ENCODE measurements at places on chromosomes 6 and 20.

- DNase-seq: no peak
Observed at GRCh38 chr6:165092881-165093595, 216.4 kb downstream of the C6orf118 start.

DNA sequence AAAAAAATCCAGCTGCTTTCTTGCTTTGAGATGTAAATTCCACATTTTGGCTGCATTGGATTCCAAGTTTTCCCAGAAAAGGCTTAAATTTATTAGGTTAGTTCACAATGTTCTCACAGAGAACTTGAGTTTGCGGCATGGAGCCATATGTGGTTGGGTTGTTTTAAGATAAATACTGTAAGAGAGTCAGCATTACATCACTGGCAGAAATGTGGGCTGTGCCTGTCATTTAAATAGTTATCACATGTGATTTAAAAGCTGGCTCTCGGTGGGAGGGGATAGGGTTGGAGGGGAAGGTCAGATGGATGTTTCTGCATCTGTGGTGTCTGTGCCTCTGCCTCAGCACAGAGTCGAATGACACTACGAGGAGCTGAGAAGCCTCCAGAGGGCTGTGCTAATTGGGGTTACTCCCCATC is 73.8 kb upstream of the SCP2D1 start:
- DNase-seq: no peak

GRCh38 chr20:58511364-58511763 is 3.8 kb downstream of the APCDD1L start:
- no peak for DNase-seq

GRCh38 chr6:129485746-129486145 is 224.2 kb downstream of the ARHGAP18 start:
- no peak for DNase-seq

GRCh38 chr20:42093542-42094440 is 475.6 kb upstream of the CHD6 start:
- DNase-seq: no peak

GRCh38 chr20:37823296-37823980 is 79.5 kb upstream of the VSTM2L start:
- peak; percentile 32 for DNase-seq

GRCh38 chr6:142048593-142048980 is 84.1 kb upstream of the GJE1 start:
- no peak for DNase-seq

DNA sequence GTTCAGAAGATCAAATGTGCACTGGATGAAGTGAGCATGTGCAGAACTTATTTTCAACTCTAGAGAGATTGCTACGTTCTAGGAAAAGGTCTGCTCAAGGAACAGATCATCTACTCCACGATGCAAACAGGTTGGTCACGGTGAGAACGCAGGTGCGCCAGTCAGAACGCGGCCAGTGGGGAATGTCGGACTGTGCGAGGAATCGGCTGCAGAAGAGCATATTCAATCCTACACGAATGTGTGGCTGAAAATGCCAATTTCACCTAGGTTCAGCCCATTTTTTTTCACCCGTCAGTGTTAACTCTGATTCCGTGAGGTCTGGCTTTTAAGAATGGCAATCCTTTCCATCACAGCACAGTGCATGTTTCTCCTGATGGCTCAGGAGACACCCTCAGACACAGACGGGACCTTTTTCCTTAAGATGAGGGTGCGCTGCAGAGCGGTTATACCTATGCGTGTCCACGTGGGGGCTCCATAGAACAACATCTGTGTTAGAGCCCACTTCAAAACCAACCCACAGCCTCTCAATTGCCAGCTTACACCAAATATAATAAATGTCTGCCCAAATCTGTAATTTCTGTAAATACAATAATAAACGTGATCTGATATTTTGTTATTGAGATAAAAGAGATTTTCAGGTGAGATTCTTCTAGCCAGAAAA is 250.4 kb downstream of the FOXA2 start:
- DNase-seq: peak; percentile 43

DNA sequence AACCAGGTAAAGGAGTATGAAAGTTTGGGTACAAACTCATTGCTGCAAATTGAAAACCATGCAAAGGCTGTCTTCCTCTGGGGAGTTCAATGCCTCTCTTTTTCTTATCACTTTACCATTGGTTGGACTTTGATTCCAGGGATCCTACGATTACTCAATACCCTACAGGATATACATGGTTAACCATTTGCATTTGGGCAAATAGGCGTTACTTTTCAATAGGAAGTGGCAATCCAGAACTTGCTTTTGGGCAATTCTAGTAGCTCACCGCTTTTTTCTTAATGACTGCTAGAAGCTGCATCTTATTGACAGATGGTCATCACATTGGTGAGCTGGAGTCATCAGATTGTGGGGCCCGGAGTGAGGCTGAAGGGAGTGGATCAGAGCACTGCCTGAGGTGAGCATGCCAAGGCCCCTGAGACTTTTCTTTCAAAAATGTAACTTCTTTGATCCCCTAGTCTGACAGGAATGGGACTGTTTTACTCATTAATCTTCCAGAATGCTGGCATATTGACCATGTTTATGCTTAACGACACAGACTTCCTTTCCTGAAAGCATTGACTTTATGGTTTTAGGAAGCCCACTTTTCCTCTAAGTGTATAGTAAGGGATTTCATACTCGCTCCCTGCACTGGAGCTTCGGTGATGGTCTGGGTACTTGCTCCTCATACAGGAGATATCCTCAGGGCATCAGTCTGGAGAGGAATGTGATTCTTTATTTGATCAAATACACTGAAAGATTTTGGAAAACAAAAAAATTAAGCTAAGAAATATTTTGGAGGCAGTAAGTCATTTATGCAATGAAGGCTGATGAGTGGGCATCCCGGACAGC is at the start of gene CCR6:
Gene CCR6, plus strand, starts transcription at position 270 of the 831 bp plus-strand sequence. CDS start 13,039 bp downstream, outside the sequence.
- DNase-seq: no peak

GRCh38 chr6:52375780-52376556 is 14.0 kb downstream of the PAQR8 start:
- no peak for DNase-seq

GRCh38 chr6:117616391-117617209 is 14.3 kb upstream of the GOPC start:
- DNase-seq: no peak

DNA sequence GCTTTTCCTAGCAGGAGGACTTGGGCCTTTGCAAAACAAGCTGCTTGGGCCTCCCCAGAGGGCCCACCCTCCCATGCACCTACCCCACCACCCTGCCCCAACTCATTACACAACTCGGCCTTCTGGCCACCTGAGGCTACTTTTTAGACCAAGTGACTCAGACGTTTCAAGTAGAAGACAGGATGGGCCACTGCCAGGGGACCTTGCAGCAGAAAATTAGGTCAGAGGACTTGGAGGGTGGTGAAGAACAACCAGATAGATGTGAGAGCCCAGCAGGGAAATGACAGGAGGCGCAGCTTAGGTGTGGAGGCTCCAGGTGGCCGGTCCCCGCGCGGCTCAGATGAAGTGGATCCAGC is 1.4 kb downstream of the PPP1R3D start:
- DNase-seq: no peak

DNA sequence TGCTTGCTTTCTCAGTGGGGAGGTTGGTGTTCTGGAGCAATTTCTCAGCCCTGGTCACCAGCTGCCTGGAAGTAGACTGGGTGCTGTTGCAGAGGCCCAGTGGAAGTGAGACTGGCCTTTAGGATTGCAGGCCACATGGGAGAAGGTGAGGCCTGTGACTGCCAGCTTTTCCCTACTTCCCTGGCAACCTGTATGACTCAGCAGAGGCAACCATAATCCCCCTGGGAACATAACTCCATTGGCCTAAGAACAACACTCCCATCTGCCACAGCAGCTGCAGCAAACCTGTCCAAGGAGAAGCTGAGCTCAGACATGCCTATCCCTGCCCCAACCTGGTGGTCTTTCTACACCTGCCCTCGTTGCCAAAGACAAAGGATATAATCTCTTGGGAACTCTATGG is 473.5 kb upstream of the SPTLC3 start:
- peak; percentile 58 for DNase-seq

GRCh38 chr6:124536157-124536841 is 425.9 kb upstream of the RNF217 start:
- DNase-seq: no peak

DNA sequence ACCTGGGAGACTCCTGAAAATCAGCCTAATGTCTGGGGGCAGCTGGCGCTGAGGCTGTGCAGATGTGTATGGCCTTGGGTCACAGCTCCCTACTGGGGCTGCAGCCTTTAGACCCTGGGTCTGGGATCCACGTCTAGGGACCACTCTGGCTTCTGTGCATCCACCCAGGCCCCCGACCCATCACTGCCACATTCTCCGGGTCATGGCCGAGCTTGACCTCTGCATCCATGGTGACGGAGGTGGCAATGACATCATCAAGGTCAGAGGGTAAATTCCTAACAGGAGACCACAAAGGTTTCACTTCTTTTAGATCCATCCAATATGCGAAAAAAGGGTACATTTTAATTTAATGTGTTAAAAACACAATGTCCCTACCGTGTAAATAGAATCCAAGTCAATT is 14.5 kb upstream of the PCMTD2 start:
- no peak for DNase-seq

DNA sequence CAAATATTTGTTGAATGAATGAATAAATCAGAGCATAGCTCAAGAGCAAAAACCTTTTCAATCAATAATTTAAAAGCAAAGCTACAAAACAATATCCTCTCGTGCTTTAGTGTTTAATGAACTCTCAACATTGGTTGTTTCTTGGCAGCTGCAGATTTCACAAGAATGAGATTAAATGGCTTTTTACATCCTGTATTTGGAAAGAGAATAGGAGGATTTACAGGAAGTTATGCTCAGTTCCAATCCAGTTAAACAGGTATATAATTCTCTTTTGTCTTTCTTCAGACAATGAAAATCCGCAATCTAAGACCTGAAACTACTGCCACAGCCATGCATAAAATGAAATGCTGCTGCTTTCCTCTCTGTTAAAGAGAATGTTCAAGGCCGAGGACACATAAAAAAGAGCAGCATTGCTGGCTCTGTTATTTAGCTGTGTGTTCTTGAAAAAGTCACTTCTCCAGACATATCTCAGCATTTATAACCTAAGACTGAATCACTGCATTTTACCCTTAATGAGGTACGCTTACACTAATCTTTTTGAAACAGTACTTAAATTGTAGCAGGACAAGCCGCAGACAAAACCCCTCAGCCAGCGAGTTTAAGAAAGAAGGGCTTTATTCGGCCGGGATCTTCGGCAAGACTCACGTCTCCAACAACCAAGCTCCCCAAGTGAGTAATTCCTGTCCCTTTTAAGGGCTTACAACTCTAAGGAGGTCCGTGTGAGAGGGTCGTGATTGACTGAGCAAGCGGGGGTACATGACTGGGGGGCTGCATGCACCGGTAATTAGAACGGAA is 3.6 kb downstream of the C6orf52 start:
- DNase-seq: peak; percentile 60

- DNase-seq: no peak
Observed at GRCh38 chr6:159257846-159258245, 88.6 kb downstream of the FNDC1 start.

DNA sequence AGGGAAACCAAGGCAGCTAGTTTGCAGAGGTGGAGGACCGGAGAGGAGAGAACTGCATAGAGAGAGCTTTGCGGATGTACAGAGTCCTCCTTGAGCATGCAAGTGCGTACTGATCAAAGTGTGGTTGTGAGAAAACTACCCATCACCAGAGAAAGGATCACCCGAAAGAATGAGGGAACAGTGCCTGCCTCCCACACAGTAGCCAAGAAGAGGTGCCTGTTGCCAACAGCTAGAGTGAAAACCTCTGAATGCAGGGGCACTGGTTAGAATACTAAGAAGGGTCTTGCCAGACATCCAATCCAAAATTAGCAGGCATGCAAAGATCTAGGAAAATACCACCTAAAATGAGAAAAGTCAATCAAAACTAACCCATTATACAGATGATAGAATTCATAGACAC is 166.6 kb upstream of the AKAP12 start:
- no peak for DNase-seq

DNA sequence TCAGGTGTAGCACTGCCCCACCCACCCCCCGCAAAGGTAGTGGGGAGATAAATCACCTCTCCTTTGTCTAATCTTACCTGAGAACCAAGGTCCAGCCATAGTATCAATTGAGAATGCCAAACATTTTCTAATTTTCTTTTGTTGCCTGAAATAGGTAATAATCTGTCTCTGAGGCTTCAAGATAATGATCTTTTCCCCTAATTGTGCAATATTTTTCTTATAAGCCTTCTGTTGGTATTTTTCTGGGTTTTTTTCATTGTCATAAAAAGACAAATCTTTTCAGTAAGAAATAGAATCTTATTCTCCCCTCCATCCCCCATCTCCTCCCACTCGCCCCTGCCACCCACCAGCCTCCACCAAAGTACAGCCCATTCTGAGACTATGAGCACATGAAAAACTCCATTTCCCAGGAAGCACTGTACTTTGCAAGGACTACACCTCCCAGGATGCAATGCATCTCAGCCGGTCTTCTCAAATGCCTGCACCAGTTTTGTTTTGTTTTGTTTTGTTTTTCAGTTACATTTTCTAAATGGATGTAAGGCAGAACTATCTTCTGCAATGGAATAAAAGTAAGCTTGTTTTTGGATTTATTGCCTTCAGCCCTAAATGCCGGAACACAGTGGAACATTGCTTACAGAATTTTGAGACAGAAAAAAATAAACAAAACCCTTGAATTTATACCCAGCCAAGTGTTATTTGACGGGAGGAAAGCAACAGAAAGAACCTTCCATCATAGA is 268.0 kb downstream of the TFAP2A start:
- peak; percentile 28 for DNase-seq

GRCh38 chr6:138539876-138540275 is 40.6 kb upstream of the NHSL1 start:
- DNase-seq: no peak

- DNase-seq: no peak
Observed at GRCh38 chr20:14925300-14925699, 587.9 kb upstream of the FLRT3 start.

DNA sequence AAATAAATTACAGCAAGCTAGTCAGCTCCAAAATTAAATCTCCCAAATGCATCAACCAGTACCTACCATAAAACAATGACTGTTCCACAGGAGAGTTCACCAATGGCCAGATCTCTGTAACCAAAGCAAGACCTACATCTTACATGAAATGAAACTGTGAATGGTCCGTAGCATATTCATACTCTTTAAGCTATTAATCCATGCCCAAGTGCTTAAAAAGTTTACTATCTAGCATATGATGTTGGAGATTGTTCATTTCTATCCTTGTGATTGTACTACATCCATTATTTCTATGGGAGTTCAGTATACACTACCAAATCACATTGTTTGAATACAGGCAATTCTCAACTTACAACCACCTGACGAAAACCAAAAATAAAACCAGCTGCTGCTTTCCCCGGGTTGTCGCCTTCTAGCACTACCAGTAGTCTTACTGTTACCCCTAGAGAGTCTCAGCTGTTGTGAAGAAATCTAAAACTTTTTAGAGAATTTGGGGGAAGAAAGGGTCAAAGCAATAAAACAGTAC is 38.0 kb downstream of the HIVEP2 start:
- no peak for DNase-seq

GRCh38 chr6:81734081-81734480 is 18.4 kb downstream of the TENT5A start:
- no peak for DNase-seq

All from WERI-Rb-1 (cell line).